OCI-LY7 (cell line): ENCODE measurements at places on chromosomes 1 and 21. TPM values are rescaled to one million over a fixed set of nuclear protein-coding genes. Genes with fewer than 3 reads are reported as not detected.

DNA sequence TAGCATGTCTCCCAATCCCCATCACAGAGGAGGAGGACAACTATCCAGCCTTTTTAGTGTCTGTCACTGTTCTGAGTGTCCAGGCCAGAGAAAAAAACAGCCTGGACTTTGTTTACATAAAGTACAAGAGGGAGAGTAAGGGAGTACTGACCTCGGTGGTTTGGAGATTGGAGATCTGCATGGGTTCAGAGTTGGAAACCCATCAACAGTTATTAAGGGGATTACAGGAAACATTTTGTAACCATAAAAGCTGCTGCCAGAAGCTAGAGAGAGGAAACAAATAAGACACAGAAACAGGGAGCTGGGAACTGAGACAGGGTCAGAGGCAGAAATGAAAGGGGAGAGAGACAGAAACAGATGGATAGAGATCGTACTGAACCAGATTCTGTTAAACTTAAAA, 131.5 kb upstream of the CTTNBP2NL start:
- DNase-seq, result no peak

GRCh38 chr1:23188434-23188884, 19.8 kb upstream of the LUZP1 start:
- no peak for DNase-seq

Gene F13B
- total RNA-seq, result not detected in 2 replicates

Gene KPRP
- not detected in 2 replicates for total RNA-seq

- peak; percentile 38 for DNase-seq
Observed at GRCh38 chr1:158400871-158401270, 1.6 kb upstream of the OR10T2 start.

GRCh38 chr1:27152004-27152828, 2.7 kb downstream of the SLC9A1 start:
- DNase-seq, result no peak

DNA sequence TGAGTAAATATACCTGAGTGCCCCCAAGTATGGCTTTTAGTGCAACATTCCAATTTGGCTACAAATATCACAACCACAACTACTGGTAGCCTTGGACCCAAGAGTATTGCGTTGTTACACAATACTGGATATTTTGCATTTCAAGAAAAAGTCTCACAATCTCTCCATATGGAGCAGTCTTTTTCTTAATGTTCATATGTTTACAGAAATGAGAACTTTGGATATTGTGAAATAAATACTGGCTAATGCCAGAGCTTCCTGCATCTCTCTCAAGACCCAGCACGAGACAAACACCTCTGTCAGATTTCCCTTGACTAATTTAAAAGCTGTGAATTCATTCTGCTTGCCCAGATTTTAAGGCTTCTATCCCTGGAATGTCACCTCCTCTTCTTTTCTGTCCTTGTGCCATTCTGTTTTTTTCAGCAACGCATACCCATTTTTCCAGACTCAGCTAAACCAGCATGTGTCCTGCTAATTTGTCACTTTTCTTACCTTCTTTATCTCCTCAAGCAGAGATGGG, 136.2 kb upstream of the BACE2 start:
- no peak for DNase-seq

GRCh38 chr1:243549791-243550190, 293.9 kb downstream of the SDCCAG8 start:
- DNase-seq, result no peak

DNA sequence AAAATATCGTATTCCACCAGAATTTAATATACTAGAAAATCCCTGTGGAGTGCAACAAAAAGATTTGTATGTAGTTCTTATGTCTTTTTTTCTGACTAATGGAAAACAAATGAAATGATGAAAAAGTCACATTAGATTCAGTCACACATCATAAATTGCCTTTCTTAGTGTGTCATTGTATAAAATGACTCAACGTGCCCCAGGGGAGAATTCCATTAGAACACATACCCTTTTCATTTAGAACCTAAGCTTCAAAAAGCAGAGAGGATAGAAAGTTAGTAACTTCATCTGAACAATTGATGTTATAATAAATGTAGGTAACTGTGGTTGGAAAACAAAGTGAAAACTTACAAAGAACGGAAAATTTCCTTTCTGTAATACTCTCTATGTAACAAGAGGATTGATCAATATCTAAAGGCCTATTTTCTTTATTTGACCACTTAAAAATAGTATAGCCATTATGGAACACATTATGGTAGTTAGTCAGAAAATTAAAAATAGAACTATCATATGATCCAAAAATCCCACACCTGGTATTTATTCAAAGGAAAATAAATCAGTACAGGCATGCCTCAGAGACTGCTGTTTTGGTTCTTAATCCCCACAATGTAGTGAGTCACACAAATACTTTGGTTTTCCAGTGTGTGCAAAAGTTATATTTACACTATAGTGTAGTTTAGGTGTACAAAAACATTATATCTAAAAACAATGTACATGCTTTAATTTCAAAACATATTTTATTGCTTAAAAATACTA, 1016.1 kb downstream of the KCNT2 start:
- DNase-seq, result no peak

- no peak for DNase-seq
Observed at GRCh38 chr1:18324246-18324645, 156.5 kb upstream of the KLHDC7A start.

- DNase-seq, result no peak
Observed at GRCh38 chr1:234551032-234551378, 59.0 kb downstream of the IRF2BP2 start.

GRCh38 chr1:179969962-179970361, 15.4 kb downstream of the CEP350 start:
- no peak for DNase-seq

GRCh38 chr1:8599646-8600212, 217.7 kb downstream of the RERE start:
- DNase-seq, result no peak

- no peak for DNase-seq
Observed at GRCh38 chr21:23718446-23719285, 1888.6 kb downstream of the MRPL39 start.
